Activated CD4-positive, alpha-beta T cell treated with anti-CD3 and anti-CD28 coated beads, Interleukin-2, Interleukin-4, amounts not matched to agents 100 ng/mL and 50 ng/mL, durations not matched to agents 16 hours and 8 hours (primary cell): ENCODE measurements at places on chromosomes 13 and 19.
A peak's percentile ranks its signal among the peaks of the same experiment; 100 is the strongest.

- DNase-seq: no peak
Observed at GRCh38 chr13:102852556-102852955, 6.7 kb downstream of the ERCC5 start.

DNA sequence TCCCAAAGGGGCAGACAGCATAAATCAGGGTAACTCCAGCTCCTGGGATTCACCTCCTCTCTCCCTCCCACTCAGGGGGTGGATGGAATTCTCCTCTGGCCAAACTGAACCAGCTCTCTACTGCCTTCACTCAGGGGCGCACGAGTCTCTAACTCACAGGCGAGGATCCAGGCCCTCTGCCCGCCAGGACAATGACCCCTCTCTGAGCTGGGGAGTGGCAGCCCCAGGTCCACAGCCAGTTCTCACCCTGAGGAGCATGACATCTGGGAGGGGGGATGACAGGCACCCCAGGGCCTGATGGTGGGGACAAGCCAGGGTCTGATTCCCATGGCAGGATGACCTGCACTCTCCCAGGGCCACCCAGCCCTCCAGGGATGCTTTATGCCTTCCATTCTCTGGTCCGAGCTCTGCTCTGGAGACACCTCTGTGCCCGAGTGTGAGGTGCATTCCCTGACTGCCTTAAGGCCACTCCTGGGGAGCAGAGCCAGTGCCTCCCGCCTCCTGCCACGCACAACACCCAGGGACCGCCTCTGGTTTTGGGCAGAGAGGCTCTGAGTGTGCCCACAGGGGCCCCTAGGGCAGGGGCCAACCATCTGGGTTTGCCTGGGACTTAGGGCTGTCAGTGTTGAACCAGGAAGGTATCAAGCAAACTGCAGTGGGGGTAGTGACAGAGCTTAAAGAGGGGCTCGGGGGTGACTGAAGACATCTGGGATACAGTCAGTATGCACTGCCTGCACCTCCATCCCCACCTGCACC, 66.2 kb downstream of the GNG7 start:
- DNase-seq: no peak

- DNase-seq: no peak
Observed at GRCh38 chr13:75660694-75661093, 24.6 kb downstream of the LMO7 start.

- no peak for DNase-seq
Observed at GRCh38 chr13:20953245-20953931, 50.8 kb upstream of the XPO4 start.

- DNase-seq: no peak
Observed at GRCh38 chr13:48944221-48944620, 31.5 kb upstream of the FNDC3A start.

DNA sequence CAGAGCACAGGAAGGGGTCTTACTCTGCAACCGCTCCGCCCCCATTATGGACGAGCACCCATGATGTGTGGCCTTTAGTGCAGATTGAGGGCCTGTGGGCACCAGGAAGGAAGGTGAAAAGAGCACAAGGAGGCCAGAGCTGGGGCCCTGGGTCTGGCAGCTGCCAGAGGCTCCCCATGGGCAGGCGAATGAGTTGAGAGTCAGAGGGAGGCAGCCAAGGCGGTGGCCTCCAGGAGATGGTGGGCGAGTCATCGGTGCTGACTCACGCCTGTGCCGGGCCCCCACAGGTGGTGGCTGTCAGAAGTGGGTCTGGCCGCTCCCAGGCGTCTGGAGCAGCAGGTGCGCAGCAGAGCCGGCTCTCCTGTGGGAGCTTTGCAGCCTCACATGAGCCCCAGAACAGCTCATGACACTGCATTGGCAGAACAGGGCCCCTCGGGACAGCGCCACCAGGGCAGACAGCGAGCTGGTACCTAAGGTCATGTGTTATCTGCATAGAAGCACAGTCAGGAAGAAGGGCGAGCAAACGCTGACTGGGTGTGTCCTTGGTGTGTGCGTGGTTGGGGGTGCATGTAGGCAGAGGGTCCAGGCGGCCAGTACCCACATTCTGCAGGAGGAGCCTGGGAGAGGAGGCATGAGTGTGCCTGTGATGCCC, 68.8 kb downstream of the CHST8 start:
- DNase-seq: no peak

- no peak for DNase-seq
Observed at GRCh38 chr13:97011446-97012131, 17.3 kb upstream of the OXGR1 start.

DNA sequence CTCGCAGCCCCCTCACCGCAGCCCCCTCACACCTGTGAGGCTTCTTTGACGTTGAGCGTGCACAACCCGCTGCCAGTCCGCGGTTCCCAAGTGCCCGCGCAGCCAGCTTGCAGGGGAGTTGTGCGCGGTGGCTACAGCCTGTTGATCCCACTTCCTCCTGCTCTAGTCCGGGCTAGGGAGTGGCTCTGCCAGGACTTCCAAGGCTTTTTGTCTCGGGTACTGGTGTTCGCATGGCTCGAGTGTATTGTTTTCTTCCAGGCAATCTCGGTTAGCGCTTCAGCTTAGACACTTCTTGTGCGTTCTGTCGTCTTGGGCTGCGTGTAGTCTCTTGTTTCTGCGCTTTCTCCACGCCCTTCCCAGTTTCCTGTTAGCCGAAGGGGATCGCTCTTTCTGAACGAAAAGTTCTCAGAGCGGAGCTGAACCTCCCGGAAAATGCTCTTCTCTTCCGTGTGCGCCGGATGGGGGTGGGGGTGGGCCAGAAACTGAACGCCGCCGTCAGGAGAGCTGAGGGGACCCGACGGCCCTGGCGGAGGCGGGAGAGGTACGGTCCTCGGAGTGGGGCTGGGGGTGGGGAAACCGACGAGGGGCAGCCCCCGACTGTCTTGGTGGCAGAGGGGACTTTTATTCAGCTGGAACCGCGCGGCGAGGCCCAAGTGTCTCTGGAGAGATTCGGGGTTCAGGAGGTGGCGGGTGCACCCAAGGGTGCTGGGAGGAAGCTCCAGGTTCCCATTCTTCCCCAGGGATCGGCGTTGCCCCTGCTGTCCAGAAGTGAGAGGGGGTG, 697 bp upstream of the DGKH start:
- peak; percentile 26 for DNase-seq

DNA sequence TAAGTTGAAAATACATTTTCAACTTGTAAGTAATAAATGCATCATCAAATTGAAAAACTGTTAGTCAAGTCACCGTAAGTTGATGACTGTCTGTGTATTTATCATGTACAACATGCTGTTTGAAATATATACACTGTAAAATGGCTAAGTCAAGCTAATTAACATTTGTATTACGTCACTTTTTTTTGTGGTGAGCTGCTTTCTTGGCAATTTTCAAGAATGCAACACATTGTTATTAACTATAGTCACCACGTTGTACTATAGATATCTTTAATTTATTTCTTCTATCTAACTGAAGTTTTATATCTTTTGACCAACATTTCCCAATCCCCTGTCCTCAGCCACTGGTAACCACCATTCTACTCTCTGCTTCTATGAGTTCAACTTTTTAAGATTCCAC, 57.0 kb downstream of the RBM26 start:
- no peak for DNase-seq

GRCh38 chr13:62663767-62664166, 1248.1 kb upstream of the PCDH20 start:
- no peak for DNase-seq

DNA sequence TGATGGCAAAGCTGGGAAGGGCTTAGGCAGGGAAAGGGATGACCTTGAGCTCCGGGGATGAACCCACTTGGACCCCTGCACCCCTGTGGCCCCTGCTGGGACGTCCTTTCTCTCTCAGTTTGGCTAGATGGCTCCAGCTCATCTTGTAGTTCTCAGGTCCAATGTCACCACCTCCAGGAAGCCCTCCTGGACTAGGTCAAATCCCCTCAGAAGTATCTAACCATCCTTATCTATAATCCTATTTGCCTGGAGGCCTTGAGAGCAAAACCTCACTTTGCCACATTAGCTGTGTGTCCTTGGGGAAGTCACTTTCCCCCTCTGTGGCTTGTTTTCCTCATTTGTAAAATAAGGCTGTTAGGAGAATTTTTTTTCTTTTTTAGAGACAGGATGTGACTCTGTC, 42.7 kb upstream of the NFIC start:
- no peak for DNase-seq

DNA sequence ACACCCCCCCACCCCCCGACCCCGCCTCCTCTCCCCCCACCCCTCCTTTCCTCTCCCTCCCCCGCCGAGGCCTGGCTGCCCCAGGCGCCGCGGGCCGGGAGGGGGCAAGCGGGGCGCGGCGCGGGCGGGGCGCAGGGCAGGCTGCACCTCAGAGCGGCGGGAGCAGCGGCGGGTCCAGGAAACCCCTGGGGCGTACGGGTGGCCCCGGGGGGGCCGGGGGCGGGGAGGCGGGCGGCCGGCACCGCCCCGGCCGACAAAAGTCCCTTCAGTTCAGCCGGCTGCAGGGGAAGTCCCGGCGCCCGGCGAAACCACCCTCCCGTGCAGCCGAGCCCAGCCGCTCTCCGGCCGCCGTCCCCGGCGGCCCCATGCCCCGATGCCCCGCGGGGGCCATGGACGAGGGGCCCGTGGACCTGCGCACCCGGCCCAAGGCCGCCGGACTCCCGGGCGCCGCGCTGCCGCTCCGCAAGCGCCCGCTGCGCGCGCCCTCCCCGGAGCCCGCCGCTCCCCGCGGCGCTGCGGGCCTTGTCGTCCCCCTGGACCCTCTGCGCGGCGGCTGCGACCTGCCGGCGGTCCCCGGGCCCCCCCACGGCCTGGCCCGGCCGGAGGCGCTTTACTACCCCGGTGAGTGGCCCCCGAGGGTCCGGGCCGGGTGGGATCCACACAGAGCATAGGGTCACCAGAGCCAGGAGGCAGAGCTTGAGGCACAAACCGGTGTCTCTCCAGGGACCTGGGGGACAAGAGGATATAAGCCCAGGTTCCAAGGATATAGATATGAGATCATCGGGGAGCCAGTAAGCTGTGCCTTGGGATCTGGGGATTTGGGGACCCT, at the start of gene BCL3:
Gene BCL3, plus strand, starts transcription at position 283 of the 829 bp plus-strand sequence. Its CDS starts 83 bp downstream, at position 366.
- DNase-seq: peak; percentile 73

- peak; percentile 62 for DNase-seq
Observed at GRCh38 chr13:75876142-75877050, 240.3 kb downstream of the LMO7 start.

GRCh38 chr13:18236528-18236815, 945.2 kb downstream of the TUBA3C start:
- DNase-seq: no peak

DNA sequence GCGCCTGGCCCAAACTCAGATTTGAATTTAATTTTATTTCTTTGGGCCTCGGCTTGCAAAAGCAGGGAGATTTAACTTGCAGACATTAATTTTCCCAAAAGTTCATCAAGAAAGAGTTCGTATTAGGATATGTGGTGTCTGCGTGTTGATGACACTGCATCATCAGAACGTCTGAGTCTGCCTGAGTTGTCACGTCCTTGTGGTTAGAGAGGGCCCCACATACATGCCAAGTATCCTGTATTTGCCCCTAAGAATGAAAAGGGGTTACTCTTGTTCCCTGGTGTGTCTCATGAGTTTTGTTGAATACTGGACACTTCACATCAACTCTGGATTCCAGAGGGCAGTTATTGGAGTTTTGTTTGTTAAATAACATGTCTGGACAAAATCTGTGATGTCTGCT, 5.6 kb upstream of the TEX29 start:
- DNase-seq: no peak

DNA sequence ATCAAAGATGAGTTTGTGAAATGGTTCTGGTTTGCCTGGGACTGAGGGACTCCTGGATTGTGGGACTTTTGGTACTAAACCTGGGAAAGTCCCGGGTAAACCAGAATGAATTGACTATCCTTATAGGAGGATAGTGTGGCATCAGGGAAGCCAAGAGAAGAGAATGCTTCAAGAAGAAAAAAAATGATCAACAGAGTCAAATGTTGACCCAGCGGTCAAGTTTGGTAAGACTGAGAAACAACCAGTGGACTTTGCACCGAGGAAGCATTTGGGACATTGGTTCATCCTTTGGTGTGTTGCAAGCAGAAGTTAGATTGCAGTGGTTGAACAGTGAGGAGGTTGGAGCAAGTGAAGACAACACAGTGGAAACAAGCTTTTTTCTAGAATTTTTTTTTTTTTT, 33.5 kb downstream of the CLEC17A start:
- DNase-seq: no peak

- DNase-seq: no peak
Observed at GRCh38 chr19:32702010-32702409, 10.4 kb downstream of the NUDT19 start.

DNA sequence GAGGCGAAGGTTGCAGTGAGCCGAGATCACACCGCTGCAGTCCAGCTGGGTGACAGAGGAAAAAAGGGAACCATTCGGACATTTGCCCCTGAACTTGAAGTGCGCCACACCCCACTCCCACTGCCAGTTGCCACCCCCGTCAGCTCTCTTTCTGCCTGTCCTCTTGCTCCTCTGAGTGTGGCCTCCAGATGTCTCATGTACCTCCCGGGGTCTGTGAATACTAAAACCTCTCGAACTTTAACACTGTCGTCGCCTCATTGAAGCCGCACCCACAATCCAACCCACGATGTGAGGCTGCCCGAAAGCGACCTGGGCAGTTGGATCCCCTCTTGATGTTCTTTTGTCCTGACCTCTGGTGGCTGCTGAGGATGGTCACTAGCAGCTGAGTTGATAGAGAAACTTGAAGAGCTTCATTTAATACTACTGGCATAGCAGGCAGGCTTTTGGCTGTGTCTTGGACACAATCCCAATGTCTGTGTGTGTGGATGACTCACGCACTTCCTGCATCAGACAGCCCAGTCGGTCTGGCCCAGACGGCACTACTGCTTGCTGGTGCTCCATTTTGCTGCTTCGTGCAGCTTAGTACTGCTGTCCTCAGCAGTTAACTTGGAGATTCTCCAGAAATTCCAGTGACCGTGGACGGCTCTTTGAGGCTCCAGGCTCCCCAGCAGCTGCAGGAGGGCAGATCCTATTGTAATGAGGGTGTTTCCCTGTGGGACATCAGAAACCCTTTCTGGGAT, 4.2 kb downstream of the FPR3 start:
- no peak for DNase-seq

DNA sequence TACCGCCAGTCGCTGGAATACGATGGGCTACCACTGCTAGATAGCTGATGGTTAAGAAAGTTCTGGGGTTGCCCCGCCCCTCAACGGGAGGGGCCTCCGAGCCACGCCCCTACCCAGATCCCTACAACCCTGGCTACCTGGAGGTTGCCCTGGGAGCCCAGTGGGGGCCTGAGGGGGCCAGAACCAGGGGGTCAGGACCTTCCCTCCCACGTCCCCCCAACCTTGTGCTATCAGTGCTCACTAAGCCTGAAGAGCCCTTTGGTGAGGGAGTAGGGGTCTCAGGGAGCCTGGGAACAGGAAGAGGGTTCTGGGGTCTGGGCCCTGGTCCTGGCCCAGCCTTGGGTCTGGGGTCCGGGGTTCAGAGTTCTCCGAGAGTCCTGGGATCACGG, 8.9 kb downstream of the OCEL1 start:
- peak; percentile 74 for DNase-seq
